ENCODE measurements at places on chromosomes 12 and 14. TPM values are rescaled to one million over a fixed set of nuclear protein-coding genes. Genes with fewer than 3 reads are reported as not detected.

DNA sequence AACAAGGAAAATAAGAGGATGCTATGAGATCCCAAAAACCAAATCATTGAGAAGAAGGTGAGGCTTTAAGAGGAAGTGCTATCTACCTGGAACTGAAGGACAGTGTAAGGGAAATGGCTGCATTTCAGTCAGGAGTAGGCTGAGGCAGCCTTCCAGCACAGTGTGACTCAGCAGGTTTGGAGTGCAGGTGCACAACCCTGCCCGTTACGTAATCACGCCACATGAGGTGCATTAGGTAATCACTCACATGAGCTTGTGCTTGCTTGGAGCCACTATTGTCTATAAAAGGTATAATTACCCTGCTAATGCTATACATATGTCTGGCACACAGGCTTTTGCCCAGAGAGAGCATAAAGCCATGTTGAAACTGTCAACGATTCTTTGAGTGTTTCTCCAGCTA is 74.9 kb downstream of the DIO2 start:
- no peak for DNase-seq

- no peak for DNase-seq
Observed at GRCh38 chr14:104794631-104794992, 936 bp downstream of the AKT1 start.

DNA sequence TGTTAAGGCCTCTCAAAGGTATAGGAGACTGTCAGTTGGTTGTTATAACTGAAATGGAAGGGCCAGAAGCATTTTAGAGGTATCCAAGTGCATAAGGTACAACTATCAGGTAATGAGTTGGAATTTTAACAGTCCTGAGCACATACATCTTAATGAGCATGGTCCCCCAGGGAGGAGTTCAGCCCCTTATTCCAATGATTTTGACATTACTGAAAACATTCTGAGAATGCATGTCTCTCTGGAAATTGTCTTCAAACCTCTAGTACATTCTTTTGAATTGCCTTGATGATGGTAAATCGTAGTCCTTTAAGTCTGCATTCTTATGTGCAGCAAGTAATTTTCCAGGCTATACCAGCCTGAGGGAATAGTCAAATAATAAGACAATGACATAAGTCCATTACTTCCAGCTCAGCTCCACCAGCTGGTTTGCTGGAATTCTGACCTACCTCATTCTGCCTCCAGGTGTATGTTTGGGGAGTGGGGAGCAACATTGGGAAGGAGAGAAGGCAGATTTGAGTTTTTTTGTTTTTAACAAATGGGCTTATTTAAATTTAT is 239.2 kb downstream of the MSRB3 start:
- no peak for DNase-seq

GRCh38 chr12:62646566-62646965 is 179.9 kb downstream of the MON2 start:
- DNase-seq: no peak

GRCh38 chr12:117032593-117033381 is 66.4 kb downstream of the TESC start:
- peak; percentile 67 for DNase-seq

GRCh38 chr12:122350141-122350848 is 72.2 kb downstream of the CLIP1 start:
- no peak for DNase-seq

DNA sequence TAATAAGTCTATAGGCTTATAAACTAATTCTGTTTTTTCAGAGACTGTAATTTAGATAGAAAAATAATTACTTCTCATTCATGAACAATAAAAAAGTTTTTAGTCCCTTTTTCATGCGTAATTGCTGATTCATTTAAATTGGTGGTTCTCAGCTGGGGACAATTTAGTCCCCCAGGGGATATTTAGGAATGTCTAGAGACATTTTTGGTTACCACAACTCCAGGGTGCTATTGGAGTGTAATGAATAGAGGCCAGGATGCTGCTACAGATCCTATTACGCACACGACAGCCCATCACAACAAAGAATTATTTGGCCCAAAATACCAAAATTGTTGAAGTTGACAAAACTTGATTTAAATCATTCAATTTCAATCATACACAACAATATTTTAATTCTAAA is 22.8 kb upstream of the VCPKMT start:
- no peak for DNase-seq

DNA sequence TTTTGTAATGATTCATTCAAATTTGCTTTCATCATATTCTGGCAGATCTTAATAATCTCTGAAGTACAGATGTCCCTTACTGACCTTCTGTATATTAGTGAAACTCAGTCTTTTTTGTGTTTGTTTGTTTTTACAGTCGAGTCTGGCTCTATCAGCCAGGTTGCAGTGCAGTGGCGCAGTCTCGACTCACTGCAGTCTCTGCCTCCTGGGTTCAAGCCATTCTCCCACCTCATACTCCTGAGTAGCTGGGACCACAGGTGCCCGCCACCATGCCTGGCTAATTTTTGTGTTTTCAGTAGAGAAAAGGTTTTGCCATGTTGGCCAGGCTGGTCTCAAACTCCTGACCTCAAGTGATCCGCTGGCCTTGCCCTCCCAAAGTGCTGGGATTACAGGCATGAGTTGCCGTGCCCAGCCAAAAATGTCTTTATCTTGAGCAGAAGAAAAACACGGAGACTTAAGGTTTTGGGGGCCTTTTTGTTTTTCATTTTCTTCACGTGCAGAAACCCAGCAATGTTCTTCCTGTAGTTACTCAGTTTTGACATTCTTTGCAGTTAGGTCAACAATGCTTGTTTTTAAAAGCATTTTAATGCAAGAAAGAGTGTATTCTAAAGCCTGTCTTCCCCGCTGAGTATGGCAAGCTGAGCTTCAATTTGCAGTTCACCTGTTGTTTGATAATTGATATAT is 79.5 kb downstream of the FAR2 start:
- DNase-seq: no peak

DNA sequence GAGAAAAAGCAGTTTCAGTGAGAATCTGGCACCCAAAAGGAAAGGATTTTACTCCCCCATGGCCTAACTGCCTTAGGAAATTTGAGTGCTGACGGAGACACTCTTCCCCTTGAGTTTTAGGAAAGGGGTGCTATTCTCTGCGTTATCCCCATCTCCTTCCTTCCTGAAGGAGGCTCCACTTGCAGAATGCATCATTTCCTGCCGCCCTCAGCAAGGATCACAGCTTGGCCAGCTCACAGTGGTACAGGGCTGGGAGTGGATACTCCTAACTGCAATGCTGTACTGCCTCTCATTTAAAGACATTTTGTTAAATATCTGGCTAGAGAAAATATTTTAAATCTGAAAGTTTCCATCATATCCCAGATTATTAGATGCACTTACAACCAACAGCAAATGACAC is 33.0 kb downstream of the RDH12 start:
- DNase-seq: no peak

- no peak for DNase-seq
Observed at GRCh38 chr12:85519163-85519562, 239.1 kb downstream of the ALX1 start.

- DNase-seq: no peak
Observed at GRCh38 chr12:21451529-21451928, 14.1 kb downstream of the PYROXD1 start.

DNA sequence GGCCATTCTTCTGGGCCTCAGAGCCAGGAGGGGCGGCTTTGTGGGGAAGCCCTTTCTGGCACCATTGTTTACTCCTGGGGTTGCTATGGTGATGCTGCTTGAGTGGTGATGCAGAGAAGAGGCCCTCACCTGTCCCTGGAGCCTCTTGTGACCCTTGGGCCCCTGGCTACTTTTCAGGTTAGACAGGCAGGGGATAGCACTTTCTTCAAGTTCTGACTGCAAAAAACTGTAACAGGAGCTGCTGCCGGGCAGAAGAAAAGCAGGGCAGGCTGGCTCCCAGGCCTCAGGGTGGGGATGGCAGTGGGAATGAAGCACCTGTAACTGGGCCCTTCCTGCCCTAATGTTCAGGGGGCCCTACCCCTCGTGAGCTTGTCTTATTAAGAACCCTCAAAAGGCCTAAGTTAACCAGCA is at the start of gene TEX52:
TSS of gene TEX52 (minus strand) at position 19 of the 411 bp plus-strand sequence. CDS start at position 6, 13 bp downstream.
- no peak for DNase-seq

- DNase-seq: no peak
Observed at GRCh38 chr12:123286652-123287373, 15.2 kb upstream of the CDK2AP1 start.

- DNase-seq: no peak
Observed at GRCh38 chr12:116266168-116266601, 11.3 kb downstream of the MED13L start.

DNA sequence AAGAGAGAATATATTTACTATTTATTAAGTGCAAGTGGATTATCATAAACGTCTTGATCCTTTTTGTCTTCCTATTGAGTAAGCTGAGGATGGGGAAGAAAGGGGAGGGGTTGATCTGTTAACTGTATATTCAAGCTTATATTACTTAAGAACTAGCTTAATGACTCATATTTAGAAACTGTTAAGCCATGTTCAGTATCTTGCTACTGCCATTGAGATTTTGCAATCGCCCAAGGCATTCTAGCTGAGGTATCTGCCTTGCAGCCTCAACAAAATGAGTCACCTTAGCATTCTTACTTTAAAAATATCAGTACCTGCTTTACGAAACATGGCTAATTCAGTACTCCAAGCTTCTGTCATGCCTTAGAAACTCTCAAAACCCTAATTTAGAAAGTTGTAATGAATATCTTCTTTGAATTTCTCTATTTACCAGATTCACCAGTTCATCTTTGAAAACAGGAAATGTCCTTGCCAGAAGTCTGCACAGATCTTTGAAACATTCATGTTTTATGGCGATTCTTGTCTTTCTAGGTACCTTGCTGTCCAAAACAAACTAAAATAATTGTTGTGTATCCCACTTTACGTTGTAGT is 76.1 kb downstream of the ALG10B start:
- DNase-seq: no peak

GRCh38 chr12:108975024-108975593 is 45.8 kb downstream of the SVOP start:
- no peak for DNase-seq

DNA sequence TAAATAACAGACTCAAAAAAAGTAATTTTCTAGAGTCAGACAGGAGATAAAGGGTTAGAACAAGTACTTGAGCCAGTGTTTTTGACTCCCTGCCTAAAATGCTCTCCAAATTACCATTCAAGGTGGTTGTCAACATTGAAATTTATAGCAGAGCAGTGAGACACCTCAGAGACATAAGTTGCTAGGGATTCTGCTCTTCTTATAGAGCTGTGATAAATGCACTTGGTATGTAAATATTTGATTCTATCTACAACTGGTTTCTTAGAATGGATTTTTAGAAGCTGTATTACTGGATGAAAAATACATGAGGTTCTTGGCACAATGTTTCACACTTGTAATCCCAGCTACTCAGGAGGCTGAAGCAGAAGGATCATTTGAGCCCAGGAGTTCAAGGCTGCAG is 83.9 kb upstream of the OSBPL8 start:
- no peak for DNase-seq

GRCh38 chr14:37340353-37340752 is 142.6 kb downstream of the MIPOL1 start:
- no peak for DNase-seq

- DNase-seq: no peak
Observed at GRCh38 chr14:75514673-75515628, 7.3 kb upstream of the BATF start.

- DNase-seq: no peak
Observed at GRCh38 chr14:67814821-67815220, 1.6 kb downstream of the ZFYVE26 start.

GRCh38 chr12:62787611-62788010 is 147.3 kb downstream of the PPM1H start:
- DNase-seq: no peak

- DNase-seq: no peak
Observed at GRCh38 chr14:54129850-54130640, 173.4 kb upstream of the BMP4 start.

DNA sequence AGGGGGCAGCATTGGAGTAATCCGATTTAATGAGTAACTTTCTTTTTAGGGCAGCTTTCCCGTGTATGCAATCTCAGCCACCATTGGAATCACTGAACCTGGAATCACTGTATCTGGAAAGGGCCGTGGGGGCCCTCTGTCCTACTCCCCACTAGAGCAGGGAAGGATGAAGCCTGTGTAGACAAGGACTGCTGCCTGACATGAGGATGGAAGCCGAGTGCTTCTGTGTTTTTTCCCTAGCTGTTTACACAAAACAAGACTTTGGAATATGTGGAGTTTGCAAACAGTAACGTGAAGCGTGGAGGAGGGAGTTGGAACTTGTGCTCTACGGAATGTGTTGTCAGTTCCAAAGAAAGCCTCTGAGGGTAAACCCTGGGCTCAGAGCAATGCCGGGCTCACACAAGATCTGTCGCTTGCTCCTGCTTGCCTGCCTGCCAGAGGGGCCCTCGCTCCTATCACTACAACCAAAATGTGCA is 32.4 kb upstream of the HDAC7 start:
- no peak for DNase-seq

DNA sequence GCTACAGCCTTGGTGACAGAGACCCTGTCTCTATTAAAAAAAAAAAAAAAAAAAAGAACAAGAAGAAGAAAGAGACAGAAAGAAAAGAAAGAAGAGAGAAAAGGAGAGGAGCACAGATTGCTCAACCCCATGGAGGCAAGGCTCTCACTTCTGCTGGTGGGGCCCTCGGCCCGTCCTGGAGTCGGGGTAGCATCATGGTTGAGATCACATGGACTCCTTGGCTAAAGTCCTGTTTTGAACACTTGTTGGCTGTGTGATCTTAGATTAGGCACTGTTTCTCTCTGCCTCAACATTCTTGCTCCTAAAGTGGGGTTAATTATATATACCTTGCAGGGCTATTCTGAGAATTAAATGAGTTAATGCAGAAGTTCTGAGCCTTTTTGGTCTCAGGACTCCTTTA is 207.7 kb downstream of the CACNA1C start:
- DNase-seq: no peak

GRCh38 chr12:1173781-1174617 is 183.0 kb downstream of the ERC1 start:
- no peak for DNase-seq

DNA sequence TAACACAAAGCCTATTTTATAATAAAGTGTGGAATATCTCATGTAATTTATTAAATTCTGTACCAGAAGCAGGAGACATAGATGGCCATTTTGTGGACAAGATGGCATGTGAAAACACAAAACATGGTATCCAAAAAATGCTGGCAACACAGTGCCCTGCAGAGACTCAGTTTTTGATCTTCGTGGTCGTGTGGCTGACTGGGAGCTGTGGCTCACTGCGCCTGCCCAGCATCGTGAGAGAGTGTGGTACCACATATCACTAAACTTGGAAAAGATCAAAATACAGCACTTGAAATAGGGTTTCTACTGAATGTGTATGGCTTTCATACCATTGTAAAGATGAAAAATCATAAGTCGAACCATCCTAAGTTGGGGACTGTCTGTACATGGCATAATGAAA is 43.0 kb upstream of the MANSC4 start:
- no peak for DNase-seq

- no peak for DNase-seq
Observed at GRCh38 chr14:90536092-90536491, 139.3 kb downstream of the CALM1 start.

GRCh38 chr12:102437511-102437910 is 42.9 kb downstream of the IGF1 start:
- DNase-seq: no peak

GRCh38 chr12:106387848-106388377 is 30.4 kb downstream of the POLR3B start:
- DNase-seq: no peak

EMP1 gene
- 12.3 TPM for total RNA-seq

NTN4 gene
- total RNA-seq: 23.2 TPM

GPX2 gene
- 5.6 TPM for total RNA-seq

CCDC184 gene
- total RNA-seq: 0.16 TPM

LHX5 gene
- not detected for total RNA-seq

TAS2R7 gene
- not detected for total RNA-seq

VRK1 gene
- 3.1 TPM for total RNA-seq

B4GALNT3 gene
- total RNA-seq: 3.8 TPM

LRP1-AS gene
- total RNA-seq: not detected

AGAP2 gene
- total RNA-seq: 0.24 TPM

Data from pancreas (tissue), 10 donors.